ENCODE measurements at places on chromosomes 13 and 19.

- no peak for DNase-seq
These were observed 12.6 kb upstream of the LILRB4 start for GRCh38 chr19:54650108-54650655.

- no peak for DNase-seq
These were observed 46.7 kb downstream of the NOTCH3 start for GRCh38 chr19:15154002-15154612.

DNA sequence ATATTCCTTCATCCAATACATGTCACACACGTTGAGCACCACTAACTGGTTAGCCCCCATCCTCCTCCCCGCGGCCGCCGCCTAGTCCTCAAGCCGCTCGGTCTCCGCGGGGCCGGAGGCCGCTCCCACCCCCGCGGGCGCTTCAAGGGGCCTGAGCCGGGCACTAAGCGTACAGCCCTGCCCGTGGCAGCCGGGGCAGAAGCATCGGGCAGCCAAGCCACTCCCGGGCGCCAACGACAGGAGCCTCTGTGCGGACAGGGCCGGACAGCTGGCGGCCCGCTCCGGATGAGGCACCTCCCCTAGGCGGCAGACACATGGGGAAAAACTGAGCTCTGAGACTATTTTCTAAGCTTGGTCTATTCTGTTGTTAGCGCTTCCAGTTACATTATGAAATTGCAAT, 2.8 kb upstream of the ZNF543 start:
- no peak for DNase-seq

DNA sequence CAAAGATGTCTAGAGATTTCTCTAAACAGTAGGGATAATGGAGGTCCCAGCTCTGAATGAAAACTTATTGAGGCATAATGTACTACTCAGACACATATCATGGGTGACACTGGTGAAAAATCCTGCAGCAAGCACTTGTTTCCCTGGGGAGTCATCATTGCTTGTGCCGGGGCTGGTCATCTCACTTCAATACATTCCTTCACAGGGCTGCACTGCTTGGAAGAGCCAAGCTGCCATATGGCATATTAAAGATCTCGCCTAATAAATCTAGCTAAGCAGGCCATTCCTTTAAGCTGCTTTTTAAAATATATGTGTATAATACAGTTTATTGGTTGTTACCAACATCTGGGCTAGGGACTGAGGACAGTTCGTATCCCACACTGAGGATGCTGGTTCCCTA, 332.2 kb upstream of the GPC6 start:
- DNase-seq, result no peak

- no peak for DNase-seq
These were observed 67.7 kb upstream of the SERP2 start for GRCh38 chr13:44305917-44306370.

GRCh38 chr19:7817801-7818200, 12.2 kb upstream of the EVI5L start:
- DNase-seq, result no peak

DNA sequence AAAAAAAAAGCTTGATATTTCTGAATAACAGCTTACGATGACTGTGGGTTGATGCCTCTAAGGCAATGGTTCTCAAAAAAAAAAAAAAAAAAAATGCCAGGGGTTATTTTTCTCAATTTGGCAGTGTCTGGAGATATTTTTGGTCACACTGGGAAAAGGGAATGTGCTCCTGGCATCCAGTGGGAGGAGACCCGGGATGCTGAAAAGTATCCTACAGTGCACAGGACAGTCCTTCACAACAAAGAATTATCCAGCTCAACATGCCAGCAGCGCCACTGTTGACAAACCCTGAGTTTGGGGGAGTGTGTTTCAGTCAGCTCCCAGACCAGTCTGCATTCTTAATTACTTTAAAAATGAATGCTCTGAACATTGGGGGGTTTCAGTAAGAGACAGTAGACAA, 54.5 kb downstream of the FLT3 start:
- DNase-seq, result no peak

DNA sequence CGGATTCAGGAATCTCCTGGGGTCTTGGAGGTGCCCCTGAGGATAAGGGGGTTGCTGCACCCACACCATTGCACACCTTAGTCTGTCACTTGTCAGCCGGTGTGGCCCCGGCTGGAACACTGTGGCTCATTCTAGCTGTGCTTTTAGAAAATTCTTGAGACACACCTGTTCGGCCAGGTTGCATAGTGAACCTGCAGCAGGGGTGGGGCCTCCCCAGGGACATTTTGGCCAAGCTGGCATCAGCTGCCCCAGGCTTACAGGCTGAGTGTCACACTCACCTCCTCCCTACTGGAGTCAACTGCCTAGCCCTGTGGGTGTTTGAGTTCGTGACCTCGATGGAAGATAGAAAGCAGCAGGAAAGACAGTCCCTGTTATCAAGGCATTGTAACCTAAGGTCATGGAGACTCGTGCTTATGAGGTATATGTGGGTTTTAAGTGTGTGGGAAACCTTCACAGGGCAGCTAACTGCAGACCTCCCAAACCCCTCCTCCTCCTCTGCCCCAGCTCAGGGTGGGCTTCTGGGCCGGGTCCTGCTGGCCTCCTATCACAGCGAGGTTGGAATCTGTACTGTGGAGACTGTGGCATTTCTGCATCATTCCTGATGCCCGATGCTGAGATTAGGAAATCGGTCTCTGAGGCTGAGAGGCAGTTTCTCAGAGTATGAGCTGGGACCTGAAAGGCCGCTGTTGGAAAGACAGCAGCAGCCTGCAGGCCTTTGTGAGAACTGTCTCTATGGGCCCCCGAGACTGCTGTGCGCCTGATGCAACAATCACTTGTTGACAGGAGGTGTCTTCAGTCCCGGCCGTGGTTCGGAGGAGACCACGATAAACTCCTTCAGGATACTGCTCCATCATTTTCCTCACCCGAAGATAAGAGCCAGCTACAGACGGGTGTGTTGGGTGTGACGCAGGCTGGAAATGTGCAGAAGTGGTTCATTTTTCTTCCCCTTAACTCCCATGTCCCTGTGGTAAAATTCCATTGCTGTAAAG, 72.2 kb downstream of the ATP11A start:
- no peak for DNase-seq

DNA sequence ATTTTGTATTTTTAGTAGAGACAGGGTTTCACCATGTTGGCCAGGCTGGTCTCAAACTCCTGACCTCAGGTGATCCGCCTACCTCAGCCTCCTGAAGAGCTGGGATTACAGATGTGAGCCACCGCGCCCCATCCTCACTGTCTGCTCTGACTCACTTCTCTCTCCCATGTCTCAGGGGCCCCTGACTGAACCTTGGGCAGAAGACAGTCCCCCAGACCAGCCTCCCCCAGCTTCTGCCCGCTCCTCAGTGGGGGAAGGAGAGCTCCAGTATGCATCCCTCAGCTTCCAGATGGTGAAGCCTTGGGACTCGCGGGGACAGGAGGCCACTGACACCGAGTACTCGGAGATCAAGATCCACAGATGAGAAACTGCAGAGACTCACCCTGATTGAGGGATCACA, 5.0 kb downstream of the SIGLEC9 start:
- peak; percentile 26 for DNase-seq

GRCh38 chr13:111917901-111918300, 149.0 kb upstream of the SOX1 start:
- DNase-seq, result no peak

- DNase-seq, result no peak
These were observed 176.2 kb downstream of the RFC3 start for GRCh38 chr13:33994198-33994597.

DNA sequence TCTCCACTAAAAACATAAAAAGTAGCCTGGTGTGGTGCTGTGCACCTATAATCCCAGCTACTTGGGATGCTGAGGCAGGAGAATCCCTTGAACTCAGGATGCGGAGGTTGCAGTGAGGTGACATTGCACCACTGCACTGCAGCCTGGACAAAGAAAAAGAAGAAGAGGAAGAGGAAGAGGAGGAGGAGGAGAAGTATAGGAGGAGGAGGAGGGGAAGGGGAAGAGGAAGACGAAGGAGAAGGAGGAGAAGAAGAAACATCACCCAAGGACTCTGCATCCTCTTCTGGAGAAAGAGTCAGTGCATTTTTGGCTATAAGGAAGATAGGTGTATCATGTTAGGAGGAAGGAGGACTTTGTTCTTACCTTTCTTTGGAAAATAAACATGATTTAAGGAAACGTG, 13.0 kb upstream of the FPR3 start:
- DNase-seq, result no peak
